ENCODE measurements at places on chromosomes 3 and 15.

GRCh38 chr15:83016906-83017305 is 5.5 kb upstream of the C15orf40 start:
- no peak for DNase-seq

GRCh38 chr3:116757315-116757714 is 47.7 kb downstream of the TUSC7 start:
- no peak for DNase-seq

GRCh38 chr3:59895972-59896371 is 846.1 kb upstream of the CFAP20DC start:
- DNase-seq, result no peak

GRCh38 chr3:16048435-16049318 is 125.8 kb upstream of the GALNT15 start:
- DNase-seq, result no peak

DNA sequence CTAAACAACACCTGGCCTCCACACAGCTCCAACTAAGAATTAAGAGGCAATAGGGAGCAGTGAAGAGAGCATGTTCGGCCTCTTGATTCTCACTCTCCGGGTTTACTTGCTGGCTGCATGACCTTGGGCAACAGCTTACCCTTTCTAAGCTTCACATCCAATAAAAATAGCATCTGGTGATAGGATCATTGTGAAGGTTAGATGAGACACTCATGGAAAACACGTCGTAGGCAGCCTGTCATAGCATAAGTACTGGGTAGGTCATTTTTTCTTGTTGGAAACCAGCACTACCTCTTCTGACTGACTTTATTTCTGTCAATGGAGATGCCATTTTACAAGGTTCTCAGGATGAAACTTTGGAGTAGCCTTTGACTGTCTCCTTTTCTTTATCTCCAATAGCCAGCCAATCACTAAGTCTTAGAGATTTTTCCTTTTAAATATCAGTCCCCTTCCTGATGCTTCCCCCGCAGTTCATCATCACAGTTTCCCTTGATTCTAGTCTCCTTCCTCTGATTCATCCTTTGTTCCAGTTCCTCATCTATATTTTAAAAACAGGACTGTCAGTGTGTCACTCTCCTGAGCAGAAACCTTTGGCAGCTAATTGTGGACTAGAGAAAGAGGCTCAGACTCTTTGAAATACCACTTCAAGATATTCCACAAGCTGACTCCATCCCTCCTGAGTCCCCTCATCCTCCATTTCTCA is 271.5 kb downstream of the SLC9A9 start:
- DNase-seq, result no peak

Data from activated naive CD4-positive, alpha-beta T cell (primary cell).